Fibroblast of skin of scalp (primary cell): ENCODE measurements at places on chromosomes 6 and 20.

DNA sequence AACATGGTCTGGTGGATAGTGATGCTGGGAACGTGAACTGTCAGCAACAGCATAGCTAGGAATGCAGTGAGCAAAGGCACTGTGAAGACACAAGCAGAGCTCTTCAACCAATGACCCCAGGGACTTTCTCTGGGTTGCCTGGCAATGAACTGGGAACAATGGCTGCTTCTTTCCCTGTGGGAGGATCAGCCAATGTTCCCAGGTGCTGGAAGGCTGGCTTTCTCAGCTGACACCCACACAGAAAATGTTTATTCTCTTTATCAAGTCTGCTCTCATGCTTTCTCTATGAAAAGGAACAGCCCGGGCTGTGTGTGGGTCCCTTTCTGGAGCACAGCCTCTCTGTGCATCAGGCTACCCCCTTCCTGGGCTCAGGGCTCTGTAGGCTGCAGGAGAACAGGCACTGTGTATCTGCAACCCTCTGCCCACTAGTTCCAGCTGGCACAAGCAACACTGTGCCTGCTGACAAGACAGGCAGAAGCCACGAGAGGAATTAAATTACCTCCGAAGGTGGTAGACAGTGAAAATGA is 54.2 kb downstream of the HFE start:
- no peak for DNase-seq

DNA sequence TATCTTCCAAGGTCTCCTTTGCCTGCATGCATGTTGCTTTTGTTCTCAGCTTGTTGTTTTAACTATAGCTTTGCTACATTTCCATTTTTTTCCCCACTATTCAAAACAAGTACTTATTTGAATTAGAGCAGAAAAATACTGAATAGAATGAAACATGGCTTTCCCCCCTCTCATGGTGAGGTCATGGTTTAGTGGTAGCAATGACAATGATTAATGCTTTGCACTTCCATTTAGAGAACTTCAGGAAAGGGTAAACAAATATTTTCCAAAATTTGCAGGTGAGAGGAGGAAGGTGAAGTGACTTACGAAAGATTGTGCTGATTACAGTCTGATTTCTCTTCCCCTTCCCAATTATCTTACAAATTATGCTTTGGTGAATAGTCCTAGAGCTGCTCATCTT is 47.8 kb upstream of the TRAF3IP2 start:
- no peak for DNase-seq

GRCh38 chr20:61521687-61522420 is 269.8 kb downstream of the CDH4 start:
- DNase-seq, result no peak

DNA sequence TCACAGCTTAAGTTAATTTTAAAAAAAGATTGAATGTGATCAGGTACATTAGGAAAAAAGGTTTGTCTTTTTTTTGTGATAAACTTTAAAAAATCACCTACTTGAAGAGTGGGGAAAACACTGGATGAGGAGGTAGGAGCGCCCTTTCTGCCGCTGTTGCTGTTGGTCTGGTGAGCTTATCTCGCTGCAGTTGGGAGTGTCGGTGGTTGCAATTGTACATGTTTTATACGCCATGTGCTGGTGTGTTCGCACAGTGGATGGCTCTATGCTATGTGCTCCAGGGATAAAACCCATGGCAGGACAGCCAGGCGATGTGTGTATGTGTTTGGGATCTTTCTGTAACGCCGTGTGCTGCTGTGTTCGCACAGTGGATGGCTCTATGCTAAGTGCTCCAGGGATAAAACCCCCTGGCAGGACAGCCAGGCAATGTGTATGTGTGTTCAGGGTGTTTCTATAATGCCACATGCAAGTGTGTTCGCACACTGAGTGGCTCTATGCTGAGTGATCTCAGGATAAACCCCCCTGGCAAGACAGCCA is 1.7 kb downstream of the SLC22A3 start:
- DNase-seq, result no peak

- DNase-seq, result no peak
Measured at GRCh38 chr6:164022632-164023031, 608.1 kb downstream of the QKI start.

GRCh38 chr6:12030993-12031550 is 19.0 kb downstream of the HIVEP1 start:
- DNase-seq, result no peak

GRCh38 chr6:111583986-111584385 is 21.7 kb downstream of the TRAF3IP2 start:
- DNase-seq, result no peak

DNA sequence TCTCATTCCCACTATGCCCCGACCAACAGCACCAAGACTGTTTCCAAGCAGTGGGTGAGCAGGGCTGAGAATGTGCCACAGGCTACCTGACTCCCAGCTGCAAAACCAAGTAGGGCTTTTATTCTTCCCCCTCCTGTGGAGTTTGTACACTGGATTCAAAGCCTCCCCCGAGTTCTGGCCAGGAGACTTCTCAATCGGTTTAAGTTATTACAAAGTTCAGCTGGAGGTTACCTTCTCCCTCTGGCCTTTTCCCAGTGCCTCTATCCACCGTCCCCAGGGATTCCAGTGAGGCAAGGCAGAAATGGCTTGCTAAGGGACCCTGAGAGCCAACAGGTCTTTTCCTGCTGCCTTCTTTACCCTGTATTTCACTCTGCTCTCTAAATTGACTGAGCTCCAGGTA is 217.0 kb downstream of the ADGRG6 start:
- DNase-seq, result no peak

- no peak for DNase-seq
Measured at GRCh38 chr20:6698056-6698455, 69.4 kb upstream of the BMP2 start.

DNA sequence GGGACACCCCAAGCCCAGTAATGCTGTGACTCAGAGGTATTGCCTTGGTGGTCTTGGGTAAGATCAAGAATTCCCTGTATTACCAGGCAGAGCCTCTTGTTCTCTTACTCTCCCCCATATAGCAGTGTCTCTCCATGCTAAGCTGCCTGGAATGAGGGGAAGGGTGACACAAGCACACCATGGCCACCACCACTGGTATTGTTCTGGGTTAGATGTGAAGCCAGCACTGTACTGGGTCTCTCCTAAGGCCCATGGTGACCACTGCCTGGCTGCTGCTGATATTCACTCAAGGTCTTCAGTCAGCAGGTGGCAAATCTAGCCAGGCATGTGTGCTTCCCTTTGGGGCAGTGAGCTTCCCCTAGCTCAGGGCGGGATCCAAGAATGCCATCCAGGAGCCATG is 36.5 kb downstream of the TAF11 start:
- DNase-seq, result no peak

DNA sequence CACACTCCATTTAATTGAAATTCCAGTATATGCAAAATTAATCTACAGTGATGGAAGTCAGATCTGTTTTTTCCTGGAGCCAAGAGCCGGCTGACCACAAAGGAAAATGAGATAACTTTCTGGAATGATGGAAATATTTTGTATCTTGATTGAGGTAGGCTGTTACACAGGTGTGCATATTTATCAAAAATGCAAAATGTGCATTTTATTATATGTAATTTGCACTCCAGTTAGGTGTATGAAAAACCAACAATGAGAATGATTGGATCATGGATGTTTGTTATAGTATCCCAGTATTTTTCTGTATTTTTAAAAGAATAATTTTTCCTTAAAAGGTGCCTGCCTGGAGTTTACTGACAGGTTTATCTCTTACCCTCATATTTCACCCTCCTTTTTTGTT is 242.0 kb upstream of the JAG1 start:
- DNase-seq, result no peak

DNA sequence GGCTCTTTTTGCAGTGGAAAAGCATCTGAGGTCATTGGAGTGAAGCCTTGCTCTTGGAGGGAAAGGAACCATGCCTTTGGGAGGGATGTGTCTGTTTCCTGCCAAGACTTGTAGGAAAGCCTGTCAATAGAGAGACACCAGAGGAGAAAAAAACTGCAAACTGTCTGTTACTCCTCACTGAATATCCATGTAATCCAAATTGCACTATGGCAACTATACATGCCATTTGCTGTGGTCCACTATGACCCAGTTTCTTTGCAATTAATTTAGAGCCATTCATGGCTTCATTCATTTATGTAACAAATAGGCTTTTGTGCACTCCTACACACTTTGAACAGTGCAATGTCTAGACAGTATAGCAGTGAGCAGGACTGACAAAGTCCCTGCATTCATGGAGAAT is 296.5 kb downstream of the SLC35F1 start:
- DNase-seq, result no peak

DNA sequence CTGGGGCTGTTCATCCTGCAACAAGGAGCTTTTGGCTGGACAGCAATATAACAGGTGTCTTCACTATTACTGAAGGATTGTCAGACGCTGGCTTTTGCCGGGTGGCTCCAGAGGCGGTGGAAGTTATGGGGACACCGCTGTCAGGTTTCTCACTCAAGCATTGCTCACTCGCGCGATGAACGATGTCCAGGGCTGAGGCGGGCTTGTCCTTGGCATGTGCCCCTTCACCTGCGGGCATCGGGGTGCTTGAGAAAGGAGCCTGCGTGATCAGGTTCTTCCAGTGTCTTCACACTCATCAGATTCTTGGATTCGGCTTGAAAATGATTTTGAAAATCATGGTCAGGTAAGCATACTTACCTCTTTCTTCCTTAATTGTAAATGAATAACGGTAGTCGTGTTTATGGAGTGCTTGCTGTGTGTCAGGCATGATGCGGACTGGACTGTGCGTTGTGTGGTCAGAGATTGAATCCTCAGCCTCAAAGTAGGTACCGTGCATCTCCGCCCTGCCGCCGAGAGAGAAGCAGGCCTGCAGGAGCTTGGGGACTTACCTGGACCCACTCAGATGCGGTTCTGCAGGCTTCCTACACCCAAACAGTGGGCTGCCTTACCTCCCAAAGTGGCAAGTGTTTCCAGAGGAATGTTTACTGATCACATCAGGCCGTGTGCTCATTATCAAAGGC is 18.3 kb upstream of the PYGB start:
- DNase-seq, result no peak

DNA sequence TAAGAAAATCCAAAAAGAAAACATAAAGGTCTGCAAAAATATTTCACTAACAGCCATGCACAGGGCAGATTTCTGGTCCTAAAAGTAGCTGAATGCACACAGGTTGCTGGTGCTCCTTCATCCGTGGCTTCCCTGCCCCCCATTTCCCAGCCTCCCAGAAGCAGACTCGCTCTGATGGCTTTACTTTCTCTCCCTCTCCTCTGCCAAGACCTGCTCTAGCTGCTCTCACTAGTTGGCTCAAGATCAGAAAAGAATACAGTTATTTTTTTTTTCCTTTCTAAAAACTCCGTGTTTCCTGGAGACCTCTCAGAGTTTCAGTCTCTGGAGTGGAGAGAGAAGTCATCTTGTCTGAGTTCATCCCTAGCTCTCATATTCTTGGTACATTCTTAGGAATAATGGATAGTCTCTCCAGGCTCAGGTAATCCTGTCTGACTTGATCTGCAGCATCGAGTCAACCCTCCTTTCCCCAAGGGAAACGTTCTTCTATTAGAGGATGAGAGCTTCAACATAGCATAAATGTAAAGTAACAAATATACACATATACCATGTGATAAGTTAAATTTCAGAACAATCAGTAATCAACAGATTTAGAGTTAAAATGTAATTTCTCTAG is 214.2 kb downstream of the TBC1D7 start:
- no peak for DNase-seq

GRCh38 chr6:144160431-144161005 is 10.2 kb downstream of the STX11 start:
- no peak for DNase-seq

DNA sequence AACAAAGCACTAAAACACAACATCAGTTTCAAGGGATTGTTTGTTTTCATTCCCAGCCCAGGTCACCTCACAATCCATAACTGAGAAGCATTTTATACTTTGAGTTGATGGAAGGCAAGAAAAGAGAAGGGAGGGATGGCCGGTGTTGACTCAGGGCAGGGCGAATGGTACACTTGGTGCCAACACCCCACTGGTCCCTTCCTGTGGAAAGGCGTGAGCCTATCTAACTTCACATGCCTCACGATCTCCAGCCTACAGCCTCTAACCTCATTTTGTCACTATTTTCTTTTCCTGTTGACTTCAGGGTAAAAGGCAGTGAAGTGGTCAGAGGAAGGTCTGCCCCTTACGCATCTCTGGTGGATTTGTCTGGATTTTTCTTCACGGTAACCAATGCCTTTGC is 53.5 kb upstream of the SASH1 start:
- no peak for DNase-seq

DNA sequence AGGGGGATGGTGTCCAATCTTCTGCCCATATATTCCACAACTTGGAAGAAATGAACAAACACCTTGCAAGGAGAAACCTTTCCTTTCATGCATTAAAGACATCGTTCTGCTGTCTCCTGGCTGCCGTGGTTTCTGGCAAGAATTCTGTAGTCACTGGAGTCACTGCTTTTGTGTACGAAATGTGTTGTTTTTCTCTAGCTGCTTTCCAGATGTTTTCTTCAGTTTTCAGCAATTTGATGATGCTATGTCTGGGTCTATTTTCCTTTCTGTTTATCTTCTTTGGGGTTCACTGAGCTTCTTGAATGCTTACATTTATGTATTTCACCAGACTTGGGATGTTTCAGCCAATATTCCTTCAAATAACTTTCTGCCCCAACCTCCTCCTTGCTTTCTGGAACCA is 40.6 kb upstream of the SLCO4A1 start:
- no peak for DNase-seq

DNA sequence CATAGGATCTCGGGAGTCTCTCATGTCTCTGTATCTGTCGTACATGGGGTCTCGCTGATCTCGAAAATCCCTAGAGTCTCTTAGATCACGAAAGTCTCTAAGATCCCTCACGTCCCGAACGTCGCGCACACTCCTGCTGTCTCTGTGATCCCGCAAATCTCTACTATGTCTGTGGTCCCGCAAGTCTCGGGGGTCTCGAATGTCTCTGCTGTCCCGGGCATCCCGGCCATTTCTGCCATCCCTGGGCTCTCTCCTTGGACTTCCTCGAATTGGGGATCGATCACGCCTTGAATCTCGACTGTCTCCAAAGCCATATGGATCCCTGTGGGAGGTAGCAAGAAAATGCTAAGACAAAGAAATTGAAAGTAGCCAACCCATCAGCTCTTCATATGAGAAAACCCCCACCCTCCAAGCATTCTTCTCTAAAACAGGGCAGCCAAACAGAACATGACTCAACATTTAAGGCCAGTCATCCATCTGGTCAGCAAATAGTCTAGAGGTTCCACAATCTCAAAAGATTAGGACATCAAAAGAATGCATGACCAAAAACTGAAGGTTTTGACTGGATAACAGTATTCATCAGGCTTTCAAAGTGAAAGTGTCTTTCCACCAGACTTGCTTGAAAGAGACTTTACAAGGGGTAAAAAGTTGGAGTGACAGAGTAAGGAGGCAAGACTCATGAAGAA is 19.4 kb downstream of the NCOA5 start:
- DNase-seq, result peak; percentile 64
